ENCODE measurements at places on chromosomes 5 and 9.

DNA sequence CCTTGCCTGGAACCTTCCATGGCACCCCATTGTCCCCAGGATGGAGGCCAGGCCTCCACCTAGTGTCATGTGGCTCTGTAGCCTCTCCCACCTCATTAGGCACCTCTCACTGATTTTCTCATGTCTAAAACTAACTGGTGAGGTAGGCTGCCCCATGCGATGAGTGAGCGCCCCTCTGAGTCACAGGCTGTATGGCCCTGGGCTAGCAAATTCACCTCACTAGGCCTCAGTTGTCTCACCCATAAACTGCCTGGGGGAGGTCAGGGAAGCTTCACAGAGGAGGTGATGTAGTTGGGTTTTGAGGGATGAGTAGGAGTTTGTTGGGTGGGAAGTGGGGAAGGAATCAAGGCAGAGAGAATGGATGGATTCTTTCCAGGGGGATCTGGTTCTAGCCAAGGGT lies 8.8 kb downstream of the RXRA start:
- no peak for DNase-seq

GRCh38 chr5:72273547-72273946 lies 46.5 kb downstream of the MRPS27 start:
- no peak for DNase-seq

GRCh38 chr5:76546497-76547102 lies 76.6 kb downstream of the F2RL2 start:
- no peak for DNase-seq

GRCh38 chr9:97313746-97314145 lies 6.3 kb downstream of the CCDC180 start:
- DNase-seq = no peak

DNA sequence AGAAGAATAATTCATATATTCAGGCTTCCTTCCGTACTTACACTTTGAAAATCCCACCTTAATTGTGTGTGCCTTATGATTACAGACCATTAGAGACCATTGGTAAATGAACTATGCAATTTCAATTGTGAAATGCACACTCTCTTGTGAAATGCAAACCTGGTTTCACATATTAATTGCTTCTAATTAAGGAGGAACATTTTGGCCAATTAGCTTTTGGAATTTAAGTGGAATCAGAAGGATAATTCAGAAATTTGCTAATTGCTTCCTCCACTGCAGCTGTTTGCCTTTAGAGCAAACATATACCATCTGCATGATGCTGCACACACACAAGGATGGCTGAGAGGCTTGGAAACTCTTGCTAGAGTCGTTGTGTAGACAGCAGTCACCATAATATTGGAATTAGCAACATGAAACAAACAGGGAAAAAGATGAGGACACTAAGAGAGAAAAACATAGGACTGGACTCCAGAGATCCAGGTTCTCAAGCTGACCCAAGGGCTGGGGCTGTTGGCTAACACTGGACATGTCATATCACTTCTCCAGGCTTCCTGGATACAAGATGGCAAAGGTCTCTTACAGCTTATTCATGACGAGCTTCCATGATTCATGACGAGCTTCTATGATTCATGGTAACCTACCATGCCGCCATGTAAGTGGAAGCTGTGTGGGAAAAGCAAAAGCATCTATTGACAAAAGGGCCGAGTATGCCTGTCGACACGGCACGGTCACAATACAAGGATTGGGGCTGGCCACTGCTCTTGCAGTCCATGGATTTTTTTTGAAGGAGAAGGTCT lies 78.0 kb downstream of the PTCH1 start:
- DNase-seq = no peak

- peak; percentile 74 for DNase-seq
Observed at GRCh38 chr5:55407059-55407684, 99.4 kb downstream of the MTREX start.

All from dermis blood vessel endothelial cell (primary cell).